ENCODE measurements at places on chromosomes 3 and 15.

- DNase-seq, result no peak
Measured at GRCh38 chr3:14388201-14388600, 14.2 kb upstream of the SLC6A6 start.

GRCh38 chr15:77421370-77421700, 647 bp downstream of the HMG20A start:
- peak; percentile 28 for DNase-seq

- no peak for DNase-seq
Measured at GRCh38 chr3:97992547-97993173, 20.4 kb upstream of the RIOX2 start.

DNA sequence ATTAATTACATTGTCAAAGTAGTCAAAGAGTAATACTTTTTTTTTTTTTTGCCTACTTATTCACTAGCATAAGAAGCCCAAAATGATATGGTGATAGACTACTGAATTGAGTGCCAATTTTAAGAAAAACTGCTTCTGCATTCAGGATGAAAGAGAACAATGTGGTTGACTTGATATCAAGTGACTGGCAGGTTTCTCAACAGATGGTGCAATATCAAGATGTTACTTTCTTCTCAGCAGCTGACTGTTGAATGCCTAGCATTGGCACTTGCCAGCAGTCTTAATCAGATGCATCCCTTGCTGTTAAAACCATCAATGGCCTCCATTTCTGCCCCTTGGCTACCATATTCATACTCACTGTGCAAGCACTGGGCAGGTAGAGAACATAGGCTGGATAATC, 863.2 kb downstream of the GBE1 start:
- DNase-seq, result no peak

DNA sequence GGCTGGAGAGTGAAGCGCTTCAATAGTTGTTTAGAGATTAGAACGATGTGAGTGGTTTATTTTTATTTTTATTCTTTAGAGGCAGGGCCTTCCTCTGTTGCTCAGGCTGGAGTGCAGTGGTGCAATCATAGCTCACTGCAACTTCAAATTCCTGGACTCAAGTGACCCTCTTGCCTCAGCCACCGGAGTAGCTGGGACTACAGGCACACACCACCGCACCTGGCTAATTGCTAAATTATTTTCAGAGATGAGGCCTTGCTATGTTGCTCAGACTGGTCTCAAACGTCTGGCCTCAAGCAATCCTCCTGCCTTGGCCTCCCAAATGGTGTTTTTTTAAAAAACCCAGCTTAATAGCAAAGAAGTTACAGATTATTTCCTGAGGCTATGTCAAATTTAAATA, 29.0 kb downstream of the PPARG start:
- DNase-seq, result no peak

- no peak for DNase-seq
Measured at GRCh38 chr3:98140531-98140930, 6.7 kb upstream of the OR5H14 start.

- no peak for DNase-seq
Measured at GRCh38 chr3:125646581-125646980, 51.3 kb upstream of the OSBPL11 start.

- no peak for DNase-seq
Measured at GRCh38 chr15:70829371-70830166, 24.4 kb downstream of the LARP6 start.

- no peak for DNase-seq
Measured at GRCh38 chr3:131174752-131175151, 148.1 kb downstream of the NEK11 start.

- no peak for DNase-seq
Measured at GRCh38 chr3:99872923-99873254, 55.2 kb downstream of the CMSS1 start.

DNA sequence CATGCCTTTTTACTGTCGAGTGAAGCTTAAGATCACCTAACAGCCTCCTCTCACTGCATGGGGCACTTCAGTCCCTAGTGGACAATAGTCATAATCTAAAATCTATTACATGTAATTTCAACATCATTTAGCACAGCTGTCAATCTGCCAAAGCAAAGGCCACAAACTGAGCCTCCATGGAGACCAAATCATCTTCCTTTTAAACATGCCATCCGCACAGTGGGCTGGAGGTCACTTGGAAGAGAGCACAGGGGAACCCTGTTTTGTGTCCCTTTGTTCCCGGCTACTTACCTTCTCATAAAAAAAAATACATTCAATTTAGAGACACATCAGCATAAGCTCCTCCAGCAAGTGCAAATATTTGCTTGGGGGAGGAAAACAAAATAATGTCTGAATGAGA, 167.3 kb downstream of the SQOR start:
- DNase-seq, result no peak

Measured in adipocyte (in vitro differentiated cells).